ENCODE measurements at places on chromosomes 11 and 22.

DNA sequence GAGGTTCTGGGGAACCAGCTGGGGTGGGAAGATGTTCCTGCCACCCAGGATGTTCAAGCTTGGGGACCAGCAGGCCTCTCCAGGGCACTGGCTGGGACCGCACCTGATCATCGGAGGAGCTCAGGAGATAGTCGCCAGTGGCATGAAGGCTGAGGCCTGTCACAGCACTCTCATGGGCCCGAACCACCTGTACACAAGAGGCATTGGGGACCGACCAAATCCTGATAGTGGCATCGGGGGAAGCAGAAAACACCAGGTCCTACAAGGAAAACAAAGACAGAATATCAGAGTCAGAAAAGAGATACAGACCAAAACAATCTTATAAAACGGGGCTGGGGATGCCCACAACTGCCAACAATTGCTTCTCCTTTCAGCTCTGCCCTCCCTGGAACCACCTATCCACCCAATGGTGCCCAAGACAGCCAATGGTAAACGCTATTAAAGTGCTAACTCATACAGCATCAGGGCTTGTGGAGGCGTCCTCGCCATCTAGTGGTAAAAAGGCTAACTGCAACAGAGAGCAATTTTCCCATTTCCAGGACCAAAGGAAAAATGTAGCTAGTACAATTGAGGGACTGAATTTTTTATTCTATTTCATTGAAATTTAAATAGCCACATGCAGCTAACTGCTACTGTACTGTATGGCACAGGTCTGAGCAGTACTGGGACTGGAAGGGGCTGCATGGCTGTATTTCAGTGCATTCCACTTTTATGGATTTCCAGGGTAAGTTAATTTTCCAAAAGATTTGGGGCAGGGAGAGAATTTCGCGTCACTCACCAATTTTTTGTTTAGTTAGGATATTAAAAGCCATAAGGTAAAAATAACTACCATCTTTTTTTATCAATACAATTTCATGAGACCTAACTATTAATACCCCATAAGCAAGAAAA lies 7.1 kb downstream of the PRPF19 start:
- no peak for DNase-seq

DNA sequence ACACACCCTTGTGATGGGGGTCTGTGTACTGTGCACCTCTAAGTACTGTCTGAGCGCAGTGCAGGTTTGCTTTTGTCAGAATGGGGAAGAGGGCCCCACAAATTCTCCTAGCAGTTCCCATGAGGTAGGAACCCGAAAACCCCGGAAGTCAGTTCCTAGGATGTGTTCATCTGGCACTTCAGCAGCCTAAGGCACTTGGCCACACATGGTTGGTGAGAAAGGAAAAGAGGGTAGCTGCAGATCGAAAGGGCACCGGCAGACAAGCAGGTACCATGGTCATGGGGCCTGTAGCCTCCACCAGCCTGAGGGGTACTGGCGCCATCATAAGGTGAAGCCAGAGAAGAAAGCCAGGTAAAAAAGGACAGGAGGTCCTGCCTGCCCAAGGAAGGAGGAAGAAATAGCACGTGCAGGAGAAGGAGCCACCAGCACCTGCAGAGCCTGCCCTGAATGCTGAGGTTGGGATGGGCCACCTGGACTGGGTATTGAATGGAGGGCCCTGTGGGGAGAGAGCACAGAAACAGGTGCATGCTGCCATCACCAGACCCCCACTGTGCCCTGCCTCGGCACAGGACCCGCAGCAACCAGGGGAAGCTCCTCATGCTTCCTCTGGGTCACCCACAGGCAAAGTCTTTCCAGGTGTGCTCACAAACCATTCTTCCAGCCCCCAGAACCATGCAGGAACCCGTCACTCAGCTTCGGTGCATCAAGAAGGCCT lies 8.1 kb upstream of the CASTOR1 start:
- DNase-seq: no peak

DNA sequence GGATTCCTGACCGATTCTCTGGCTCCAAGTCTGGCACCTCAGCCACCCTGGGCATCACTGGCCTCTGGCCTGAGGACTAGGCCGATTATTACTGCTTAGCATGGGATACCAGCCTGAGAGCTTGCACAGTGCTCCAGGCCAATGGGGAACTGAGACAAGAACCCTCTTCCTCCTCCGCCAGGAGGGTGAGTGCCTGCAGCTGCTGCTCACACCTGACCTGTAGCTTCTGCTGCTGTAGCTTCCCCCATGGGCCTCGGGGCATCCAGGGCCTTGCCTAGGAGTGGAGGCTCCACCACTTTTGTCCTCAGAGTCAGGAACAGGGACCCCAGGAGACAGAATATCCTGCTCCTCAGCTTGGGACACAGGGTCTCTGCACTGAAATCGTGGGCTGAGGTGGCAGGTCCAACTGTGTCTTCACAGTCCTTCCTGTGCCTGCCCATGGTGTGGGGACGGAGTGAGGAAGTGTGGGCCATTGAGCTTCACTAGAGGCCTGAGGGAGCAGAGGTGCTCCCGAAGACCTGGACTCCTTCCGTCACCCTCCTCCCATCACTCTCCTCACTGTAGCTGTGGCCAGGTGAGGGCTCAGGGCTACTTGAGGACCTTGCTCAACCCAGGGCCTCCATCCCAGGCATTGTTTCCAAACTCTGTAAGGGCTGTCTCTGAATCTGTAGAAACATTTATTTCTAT lies 103.8 kb downstream of the ZNF280B start:
- no peak for DNase-seq

- DNase-seq: no peak
Observed at GRCh38 chr11:125483592-125483991, 12.5 kb downstream of the FEZ1 start.

DNA sequence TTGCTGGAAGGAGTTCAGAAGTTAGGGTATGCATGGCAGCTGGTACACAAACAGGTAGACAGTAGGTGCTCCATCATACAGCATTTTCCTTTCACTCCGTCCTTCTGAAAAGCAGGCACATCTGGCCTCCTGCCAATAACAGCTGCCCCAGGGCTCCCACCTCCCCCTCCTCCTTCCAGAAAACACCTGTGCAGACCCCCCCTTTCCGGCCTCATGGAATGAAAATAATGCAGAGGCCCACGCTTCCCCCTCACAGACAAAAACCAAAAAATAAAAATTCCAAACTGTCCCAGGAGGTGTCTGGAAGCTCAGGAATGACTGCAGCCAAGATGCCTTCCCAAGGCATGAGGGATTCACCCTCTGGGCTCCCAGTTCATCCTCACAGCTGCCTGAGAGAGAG lies 185.5 kb downstream of the MN1 start:
- no peak for DNase-seq

DNA sequence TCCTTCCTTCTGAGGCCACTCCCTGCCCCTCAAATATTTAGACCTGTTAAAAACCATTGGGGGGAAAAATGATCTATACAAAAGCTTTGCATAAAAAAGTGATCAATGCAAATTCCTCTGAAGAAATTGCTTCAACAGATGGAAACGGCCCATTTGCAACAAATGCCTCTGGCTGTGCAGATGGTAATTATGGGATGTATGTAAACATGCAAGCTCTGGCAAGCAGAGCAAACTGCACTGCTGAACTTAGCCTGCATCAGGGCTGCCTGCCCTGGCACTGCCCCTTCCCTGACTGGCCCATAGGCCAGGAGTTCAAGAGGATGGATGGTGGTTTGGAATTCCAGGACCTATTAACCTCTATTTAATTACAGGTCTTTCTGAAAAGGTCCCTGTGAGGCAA lies 388.7 kb downstream of the MIAT start:
- no peak for DNase-seq

GRCh38 chr11:61362542-61362875 lies 335 bp downstream of the TMEM138 start:
- DNase-seq: peak; percentile 8

- DNase-seq: no peak
Observed at GRCh38 chr11:16511116-16512114, 155.1 kb upstream of the SOX6 start.

GRCh38 chr11:45807792-45808238 lies 2.9 kb downstream of the SLC35C1 start:
- no peak for DNase-seq

- no peak for DNase-seq
Observed at GRCh38 chr22:26672060-26672471, 14.7 kb downstream of the MIAT start.

DNA sequence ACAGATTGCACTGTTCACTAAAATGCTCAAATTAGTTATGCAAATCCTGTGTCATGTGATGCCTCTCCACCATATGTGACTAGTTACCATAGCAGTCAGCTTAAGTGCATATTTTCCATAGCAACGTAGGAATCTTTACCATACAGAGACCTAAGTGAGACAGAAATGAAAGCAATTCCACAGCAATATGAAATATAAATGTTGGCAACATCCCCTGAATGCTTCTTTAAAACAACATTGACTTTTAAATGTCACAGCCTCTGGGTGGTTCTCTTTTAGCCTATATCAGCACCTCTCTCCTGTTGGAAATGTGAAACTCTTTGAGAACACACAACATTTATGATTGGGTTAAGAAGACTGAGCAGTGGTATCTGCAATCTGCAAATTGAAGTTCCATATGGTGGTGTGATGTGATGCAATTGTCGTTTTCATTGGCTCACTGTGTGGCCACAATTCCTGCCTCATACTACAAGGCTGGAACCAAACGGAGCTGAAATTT lies 814.6 kb downstream of the DLG2 start:
- DNase-seq: no peak

DNA sequence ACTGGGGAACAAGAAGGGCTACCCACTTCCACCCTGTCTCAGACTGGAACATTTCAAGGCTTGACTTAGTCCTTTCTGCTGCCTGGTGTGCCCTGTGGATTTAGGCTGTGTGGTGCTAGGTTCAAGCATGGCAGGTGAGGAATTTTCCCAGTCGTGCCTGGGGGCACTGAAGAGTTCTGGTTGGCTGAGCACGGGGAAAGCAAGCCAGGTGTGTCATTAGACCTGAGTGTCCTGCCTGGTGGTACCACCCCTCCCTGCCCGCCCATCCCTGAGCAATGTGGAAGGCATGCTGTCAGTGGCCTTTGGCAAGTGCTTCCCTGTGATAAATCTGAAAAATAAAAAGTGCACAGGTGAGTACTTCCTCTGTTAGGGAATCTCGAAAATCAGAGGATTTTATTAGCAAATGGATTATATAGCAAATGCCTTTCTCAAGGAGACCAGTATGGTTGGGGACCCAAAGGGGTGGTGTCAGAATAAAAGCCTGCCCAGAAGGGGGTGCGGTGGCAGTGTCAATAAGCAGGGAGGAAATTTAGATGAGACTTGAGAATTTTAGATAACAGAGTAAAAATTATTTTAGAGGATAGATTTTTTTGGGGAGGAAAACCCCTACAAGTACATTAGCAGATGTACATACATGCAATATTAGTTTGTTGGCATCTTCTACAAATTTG lies 22.8 kb downstream of the TEAD1 start:
- DNase-seq: no peak

DNA sequence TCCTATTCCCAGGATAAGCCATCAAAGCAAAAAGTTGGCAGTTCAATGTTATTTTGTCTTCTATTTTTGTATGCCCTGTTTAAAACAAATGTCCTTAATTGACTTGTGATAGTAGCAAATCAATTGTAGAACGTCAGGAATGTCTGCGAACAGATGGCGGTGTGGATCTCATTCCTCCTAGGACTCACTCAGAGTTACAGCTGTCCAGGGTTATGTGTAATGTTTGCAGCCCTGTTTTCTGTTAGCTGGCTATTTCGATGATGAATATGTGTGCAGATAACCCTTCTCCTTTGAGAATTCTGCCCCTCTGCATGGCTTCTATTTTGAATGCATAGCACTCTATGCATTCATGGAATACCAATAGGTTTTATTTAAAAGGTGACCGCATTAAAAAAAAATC lies 1248.0 kb upstream of the CNTN5 start:
- no peak for DNase-seq

DNA sequence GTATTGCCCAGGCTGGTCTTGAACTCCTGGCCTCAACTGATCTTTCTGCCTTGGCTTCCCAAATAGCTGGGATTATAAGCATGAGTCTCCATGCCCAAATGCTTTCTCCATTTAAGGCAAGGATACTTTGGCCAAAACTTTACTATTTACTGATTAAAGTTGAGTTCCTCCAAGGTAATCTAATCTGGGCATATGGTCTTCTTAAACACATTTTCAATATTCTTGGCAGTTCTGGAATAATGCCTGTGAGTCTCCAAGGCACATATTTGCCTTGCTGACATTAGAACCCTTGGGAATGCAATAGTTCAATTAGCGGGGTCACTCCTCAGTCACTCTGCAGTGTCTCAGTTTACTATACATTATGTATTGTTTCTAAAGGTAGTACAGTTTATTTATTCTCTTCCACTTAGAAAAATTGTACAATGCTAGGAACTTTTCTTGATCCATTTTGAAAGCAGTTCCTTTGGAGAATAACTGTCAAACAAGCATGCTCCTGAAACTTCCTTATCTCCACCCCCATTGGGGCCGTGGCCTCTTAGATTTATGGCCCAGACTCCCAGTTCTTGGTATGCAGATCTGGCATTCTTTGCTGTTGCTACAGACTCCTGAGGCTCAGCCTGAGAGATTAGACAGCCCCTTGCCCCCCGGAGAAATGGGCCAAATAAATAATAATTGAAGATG lies 13.1 kb upstream of the RAB38 start:
- DNase-seq: no peak

DNA sequence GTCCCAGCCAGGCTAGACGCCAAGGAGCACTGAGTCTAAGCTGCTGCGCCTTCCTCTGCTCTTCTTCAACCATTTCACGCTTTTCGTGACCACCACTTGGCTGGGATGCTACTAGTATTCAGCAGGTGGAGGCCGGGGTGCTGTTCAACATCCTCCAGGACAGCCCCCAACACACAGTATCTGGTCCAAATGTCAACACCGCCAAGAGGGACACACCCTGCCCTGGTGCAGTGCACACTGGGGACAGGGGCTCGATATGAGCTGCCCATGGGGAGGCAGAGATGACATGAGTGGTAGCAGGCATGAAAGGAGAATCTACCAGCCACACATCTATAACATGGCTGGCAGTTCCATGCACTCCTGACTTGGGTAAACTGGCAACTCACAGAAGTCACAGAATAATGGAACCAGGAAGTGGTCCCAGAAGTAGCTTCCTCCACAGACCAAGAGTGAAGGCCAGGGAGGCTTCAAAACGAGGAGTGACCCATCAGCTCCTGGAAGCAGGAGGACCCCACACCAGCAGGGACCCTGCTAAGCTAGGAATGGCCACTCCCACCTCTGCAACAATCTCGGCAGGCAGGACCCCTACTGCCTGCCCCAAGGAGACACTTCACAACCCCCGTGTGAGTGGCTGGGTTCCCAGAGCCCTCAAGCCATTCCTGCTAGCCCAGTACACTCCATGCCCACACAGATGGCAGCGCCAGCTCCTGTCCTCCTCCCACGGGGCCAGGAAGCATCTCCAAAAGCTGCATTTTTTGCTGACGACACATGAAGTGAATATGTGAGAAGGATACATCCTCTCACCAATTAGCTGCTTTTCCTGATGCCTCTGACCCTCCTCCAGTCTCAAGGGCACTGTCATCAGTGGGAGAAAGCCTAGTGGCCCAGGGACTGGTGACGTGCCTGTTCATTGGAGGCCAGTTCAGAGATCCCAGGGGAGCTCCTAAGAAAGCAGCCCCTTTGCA lies 78.8 kb downstream of the DGCR2 start:
- DNase-seq: no peak

GRCh38 chr11:61489833-61490721 lies 18.5 kb upstream of the LRRC10B start:
- no peak for DNase-seq

GRCh38 chr22:30435674-30436126 lies 10.1 kb downstream of the MTFP1 start:
- DNase-seq: peak; percentile 60

- no peak for DNase-seq
Observed at GRCh38 chr11:12653729-12654128, 20.5 kb upstream of the TEAD1 start.
